Stimulated activated CD4-positive, alpha-beta T cell treated with anti-CD3 and anti-CD28 coated beads, Interleukin-1b, Interleukin-23, amount 100 ng/mL, for 1 hour (primary cell): ENCODE measurements at places on chromosomes 2 and 18.

DNA sequence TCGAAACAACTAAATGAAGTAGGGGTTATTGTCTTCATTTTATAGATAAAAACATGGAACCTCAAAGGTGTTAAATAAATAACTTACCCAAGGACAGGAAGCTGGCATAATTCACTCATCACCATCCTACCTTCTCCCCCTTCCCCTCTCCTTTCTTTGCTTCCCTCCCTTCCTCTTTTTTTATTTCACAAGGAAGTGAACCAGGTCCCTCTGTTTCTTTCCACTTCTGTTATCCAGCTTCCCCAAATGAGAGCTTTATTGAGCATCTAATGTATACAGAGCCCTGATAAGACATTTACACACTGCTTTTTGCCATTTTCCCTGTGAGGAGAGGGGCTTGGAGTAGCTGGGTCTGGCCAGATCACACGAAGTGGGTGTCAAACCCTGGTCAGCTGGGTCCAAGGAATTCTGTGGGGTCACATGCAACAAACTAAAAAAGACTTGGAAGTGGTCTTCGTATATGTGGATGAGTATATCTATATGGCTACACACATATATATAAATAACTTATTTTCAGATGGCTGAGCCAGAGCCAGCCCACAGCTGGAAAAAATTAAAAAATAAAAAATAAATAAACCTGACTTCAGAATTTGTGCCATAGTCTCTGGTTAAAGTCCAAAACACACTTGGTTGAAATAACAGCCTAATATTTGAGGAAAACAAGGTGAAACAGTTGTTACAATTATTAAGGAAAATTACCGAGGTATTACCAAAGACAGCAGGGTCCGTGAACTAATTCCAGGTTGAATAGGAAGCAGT, 49.3 kb upstream of the FOSL2 start:
- no peak for DNase-seq

GRCh38 chr2:234243871-234244565, 193.5 kb downstream of the SPP2 start:
- no peak for DNase-seq

GRCh38 chr2:48169141-48169592, 262.9 kb upstream of the FBXO11 start:
- DNase-seq, result no peak

- DNase-seq, result no peak
These were observed 392.3 kb downstream of the NCKAP5 start for GRCh38 chr2:133175926-133176325.

DNA sequence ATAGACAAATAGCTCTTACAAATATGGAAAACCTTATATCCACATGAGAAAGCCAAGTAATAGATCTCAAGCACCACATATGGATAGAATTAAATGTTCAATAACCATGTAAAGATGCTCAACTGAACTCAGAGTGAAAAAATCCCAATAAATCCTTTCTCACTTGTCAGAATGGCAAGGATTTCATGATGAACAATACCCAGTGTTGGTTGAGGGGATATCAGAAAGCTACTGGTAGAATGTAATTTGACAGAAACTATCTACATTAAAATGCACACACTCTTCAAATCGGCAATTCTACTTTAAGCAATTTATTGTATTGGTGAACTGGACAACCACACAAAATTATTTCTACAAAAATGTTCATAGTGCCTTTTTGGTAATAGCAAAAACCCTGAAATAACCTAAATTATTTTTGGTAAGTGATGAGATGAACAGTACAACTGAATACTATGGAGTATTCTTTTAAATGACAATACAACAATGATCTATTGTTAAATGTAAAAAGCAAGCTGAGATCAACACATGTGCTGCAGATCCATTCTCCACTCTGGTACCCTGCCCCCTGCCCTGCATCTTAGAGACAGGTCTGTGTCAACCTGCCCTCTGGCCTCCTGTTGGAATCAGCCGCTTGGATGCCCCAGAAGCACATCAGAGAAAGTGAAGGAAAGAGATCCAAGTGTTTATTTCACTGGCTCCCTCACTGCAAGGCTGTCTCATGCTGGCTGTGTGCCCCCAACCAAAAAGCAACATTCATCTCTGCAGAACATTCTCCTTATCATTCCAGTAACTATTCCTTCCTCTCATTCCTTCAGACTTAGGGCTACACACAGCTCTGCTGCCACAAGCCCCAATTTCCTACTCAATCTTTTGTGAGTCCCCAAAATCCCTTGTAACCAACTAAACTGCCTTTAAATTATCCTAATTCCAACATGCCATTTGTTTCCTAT, 442.5 kb downstream of the LRATD1 start:
- DNase-seq, result no peak

DNA sequence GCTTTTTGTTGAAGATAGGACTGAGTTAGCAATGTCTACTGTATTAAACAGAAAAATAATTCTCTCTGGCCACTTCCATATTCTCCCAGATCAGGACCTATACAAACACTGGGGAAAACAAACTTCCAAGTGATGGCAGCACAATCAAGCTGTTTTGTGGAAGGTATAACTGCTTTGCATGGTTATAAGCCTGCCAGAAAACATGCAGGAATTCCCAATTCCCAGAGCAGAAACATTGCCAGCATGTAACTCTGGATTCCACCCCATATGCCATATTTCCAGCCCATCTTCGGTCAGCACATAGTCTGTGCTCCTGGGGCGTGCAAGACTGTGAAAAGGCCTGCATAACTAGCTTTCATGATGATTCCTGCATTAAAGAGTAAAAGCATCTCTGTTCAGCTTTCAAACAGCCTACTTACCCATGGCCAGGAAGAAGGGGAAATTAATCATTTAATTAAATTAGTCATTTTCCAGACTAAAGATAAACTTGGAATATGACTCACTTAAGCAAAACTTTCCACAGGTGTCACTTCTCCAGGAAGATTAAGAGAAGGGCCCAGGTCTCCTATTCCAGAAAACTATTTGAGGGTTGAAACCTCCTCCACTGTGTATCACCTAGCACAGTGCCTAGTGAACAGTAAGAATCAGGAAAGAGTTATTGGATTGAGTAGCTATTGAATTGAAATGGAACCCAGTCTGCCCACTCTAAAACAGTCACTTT, 280.5 kb downstream of the NRXN1 start:
- DNase-seq, result no peak

DNA sequence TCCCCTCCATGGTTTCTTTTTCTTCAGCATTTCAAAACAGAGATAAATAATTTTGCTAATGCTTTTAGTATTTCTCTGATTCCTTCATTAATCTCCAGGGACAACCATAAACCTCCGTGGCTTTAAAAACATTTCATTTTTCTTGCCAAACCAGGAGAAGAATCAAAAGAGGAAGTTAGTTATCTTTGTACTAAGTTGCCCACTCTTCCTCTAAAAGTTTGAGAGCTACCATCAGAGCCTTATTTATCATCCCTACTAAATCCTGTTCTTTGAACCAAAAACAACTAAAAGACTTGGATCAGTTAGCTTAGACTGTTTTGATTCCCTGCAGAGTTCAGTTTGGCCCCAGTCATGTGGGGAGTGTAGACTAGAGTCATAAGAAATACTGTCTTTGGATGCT, 208.4 kb downstream of the SETBP1 start:
- no peak for DNase-seq

DNA sequence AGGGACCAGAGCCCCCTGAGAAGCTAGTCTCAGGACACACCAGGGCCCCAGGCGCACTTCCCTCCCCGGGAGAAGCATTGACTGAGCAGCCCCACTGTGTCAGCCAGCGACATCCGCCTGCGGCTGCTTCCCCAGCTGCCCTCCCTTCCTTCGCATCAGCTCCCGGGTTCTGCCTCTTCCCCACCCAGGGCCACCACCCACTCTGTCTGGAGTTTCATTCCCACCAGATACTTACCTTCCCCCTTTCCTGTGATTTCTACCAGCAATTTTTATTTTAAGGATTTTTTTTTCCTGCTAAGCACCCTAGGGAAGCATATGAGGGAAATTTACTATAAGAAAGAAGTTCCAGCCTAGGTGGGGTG, 99.2 kb downstream of the SMAD7 start:
- no peak for DNase-seq

- DNase-seq, result no peak
These were observed 40.6 kb upstream of the RFX8 start for GRCh38 chr2:101515477-101515876.

DNA sequence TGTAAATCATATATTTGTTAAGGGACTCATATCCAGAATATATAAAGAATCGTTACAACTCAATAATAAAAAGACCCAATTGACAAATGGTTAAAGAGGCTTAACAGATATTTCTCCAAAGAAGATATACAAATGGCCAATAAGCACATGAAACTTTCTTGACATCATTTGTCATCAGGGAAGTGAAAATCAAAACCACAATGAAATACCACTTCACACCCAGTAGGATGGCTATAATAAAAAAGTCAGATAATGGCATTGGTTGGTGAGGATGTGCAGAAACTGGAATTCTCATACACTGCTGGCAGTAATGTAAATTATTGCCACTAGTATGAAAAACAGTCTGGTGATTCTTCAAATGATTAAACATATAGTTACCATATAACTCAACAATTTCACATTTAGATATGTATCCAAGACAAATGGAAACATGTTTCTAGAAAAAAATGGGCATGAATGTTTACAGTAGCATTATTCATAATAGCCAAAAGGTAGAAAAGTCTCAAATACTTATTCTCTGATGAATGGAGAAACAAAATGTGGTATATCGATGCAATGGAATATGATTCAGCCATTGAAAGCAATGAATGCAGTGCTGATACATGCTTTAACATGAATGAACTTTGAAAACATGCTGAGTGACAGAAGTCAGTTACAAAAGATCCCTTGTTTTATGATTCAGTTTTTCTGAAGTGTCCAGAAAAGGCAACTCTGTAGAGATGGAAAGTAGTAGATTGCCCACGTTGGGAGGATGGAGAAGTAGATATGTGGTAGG, 304.6 kb upstream of the ZEB2 start:
- no peak for DNase-seq

DNA sequence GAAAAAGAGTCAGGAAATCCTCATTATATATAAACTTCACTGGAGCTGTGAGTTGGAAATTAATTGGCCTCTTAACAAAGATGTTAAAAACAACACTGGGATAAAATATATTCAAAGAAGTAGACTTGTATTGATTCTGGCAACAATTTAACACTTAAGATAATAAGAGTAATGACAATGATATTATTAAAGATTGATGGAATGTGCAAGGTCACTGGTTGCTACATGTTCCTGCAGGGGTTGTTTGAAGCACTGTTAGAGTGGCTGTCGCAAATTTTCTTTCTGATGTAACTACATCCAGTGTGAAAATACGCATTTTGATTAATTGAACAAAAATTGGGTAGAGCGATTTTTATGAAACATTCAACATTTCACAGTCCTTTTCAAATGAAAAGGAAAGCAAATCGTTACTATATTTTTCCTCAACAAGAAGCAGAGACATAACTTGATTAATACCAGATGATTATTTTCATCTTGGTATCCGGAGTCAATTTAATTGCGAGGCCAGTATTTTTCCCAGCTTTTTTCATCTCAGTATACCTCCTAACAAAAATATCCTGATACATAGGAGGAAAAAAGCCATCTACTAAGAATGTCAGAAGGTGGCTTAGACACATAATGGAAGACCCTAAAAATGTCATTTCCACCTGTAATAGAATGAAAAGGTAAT, 6.1 kb downstream of the PTGR3 start:
- DNase-seq, result no peak

GRCh38 chr2:155972916-155973315, 359.6 kb downstream of the NR4A2 start:
- no peak for DNase-seq

- DNase-seq, result no peak
These were observed 252.5 kb upstream of the SP5 start for GRCh38 chr2:170462433-170463205.

GRCh38 chr2:119122663-119123062, 35.9 kb downstream of the C1QL2 start:
- no peak for DNase-seq

GRCh38 chr2:60450488-60450887, 103.0 kb downstream of the BCL11A start:
- DNase-seq, result no peak
